Stimulated activated CD8-positive, alpha-beta memory T cell treated with anti-CD3 and anti-CD28 coated beads, Interleukin-2, amount 100 ng/mL, for 1 hour (primary cell): ENCODE measurements at places on chromosomes 16 and 17.

GRCh38 chr16:31460582-31461002, 1.3 kb downstream of the ARMC5 start:
- no peak for DNase-seq

DNA sequence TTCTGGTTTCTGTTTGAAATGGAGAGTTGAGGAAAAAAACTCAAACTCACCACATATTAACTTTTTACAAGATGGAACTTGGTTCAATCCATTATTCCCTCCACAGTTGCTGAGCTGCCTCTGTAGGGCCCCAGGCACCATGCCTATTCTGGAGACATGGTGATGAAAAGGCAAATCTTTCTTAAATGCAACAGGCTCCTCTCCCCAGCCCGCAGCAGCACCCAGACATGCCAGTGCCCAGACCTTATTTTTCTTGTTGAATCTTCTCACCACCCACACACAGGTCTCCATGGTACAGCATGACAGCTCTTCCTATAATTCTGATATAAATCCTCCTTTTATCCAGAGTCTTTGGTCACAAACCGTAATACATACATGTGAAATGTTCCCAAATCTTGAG, 7.6 kb downstream of the CYTH1 start:
- no peak for DNase-seq

DNA sequence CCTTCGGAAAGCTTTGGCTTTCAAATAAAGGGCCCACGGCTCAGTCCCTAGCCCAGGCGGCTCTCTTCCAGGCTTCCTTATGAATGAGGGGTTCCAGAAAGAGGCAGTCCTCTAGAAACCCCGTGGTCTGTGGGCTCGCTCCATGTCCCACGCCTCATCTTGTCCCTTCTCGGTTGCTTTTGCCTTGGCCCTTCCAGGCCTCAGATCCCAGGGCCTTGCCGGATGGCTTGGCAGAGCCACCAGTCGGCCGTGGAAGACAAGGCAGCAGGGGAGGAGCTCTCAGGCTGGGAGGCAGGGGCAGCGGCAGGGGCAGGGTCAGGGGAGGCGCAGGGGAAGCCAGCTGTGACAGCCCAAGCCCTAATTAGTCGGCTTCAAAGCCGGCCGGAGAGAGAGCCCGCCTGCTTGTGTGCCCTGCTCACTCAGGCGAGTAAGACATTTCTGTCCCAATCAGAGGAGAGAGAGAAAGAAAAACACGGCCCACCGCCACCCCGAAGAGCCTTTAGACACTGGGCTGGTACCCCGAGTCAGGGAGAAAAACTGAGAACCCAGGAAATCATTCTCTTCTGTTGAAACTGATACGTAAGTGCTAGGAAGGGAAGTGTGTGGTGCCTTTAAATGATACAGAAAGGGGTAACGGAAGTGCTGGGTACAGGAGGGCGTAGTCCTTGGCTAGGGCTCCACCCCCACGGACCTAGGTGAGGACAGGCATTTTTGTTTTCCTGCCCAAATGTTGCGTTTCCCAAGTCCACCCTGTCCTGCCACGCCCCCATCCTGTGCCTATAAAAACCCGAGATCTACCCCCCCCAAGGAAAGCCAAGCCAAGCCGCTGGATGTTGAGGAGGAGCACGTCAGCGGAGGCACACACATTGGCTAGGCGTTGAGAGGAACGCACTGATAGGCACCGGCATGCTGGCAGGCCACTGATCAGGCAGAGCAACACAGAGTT, 27.8 kb upstream of the MEIOC start:
- no peak for DNase-seq

DNA sequence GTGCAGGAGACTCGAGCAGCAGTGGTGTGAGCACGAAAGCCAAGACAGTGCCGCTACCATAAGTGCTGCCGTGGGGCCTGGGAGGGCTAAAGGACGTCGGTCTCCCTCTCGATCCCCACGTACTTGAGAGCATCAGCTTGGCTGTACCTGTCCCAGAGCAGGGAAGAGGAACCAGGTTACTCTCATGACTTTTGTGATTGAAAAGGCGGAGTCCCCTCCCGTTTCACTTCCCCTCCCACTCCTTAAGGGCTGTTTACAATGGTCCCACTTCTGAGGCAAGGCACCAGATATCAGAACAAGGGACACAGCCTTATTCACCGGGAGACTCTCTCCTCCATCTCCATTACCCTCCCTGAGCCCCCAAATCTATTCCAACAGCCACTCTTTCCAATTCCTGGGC, 20.1 kb downstream of the CNTNAP1 start:
- DNase-seq = no peak

- DNase-seq = no peak
These were observed 2.1 kb downstream of the KRT10 start for GRCh38 chr17:40820228-40820838.

DNA sequence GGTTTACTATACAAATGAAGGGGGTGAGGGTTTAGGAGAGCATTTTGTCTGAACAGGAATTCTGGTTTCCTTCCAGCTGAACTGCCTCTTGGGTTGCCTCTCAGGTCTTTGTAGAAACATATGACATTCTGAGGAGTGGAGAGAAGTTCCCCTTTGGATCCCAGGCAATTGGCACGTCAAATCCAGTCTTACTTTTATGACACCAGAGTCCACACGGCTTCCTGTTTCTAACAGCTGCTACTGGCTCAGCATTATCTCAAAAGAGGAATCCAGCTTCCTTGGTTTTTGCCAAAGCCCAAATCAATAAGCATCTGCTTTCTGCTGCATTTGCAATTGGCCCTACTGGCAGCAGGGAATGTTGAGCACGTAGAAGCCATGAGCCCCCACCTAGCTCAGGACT, 97.6 kb upstream of the FAM20A start:
- DNase-seq = no peak

GRCh38 chr16:6193718-6194117, 1096.1 kb upstream of the EEF2KMT start:
- DNase-seq = no peak

DNA sequence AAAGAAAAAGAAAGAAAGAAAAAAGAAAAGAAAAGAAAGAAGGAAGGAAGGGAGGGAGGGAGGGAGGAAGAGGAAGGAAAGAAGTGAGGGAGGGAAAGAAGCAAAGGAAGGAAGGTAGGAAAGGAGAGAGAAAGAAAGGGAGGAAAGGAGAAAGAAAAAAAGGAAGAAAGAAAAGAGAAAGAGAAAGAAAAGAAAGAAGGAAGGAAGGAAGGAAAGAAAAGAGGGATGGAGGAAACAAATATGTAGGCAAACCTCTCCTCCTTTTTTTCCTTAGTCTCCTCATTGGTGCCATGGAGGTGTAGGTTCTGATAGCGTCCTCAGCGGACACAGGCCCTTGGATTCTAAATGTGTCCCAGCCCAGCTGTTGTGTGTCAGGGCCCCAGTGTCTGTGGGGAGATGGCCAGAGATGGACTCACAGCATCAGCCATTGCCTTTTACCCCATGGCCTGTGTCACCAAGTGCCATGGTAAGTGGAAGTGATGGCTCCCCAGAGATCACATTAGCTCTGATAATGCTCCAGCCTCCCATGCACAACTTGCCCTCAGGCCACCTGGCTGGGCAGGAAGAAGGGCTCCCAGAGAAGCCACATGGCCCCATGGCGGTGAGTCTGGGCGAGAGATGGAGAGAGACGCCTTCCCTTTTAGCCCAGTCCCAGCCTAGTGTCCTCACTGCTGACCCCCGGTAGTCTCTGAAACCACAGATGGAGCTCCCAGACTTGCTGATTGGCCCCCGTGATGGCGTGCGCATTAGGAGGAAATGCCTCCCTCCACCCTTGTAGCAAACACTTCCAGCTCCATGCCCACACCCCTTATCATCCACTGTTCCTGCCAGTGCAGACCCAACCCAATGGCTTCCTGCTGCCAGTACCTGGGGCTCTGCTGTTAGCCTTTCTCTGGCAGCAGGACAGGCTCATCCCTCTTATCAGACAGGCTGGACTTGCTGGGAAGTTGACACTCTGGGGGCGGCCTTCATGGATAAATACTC, 3.7 kb upstream of the SLC6A2 start:
- DNase-seq = no peak

- no peak for DNase-seq
These were observed 712 bp upstream of the SPECC1 start for GRCh38 chr17:20008242-20009051.

DNA sequence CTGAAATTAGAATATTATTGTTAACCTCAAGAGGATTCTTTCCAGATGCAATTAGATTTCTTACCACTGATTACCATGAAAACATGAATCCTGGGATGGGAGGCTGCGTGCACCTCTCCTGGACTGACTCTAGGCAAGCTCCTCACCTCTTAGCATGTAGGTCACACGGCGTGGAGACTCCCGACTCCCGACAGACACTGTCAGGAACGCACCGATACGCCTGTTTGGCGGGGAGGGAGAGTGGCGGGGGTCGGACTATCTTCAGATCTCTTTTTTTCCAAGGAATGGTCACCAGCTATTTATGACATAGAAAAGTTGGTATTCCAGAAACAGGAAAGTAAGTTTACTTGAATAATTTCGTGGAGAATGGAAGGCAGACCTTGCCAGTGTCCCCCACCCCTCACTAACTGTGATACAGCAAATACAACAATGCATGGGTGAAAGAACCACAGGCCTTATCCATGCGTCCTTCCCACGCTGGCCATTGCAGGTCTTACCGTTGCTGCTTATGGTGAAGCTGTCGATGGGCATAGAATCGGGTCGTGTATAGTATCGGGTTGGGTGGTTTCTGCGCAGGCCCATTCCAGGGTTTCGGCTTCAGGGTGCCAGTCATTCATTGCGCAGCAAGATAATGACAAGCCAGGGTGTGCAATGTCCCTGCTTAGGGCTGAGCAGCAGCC, 62.6 kb upstream of the ENDOV start:
- no peak for DNase-seq

- DNase-seq = no peak
These were observed 36.8 kb downstream of the ERCC4 start for GRCh38 chr16:13956635-13957196.

DNA sequence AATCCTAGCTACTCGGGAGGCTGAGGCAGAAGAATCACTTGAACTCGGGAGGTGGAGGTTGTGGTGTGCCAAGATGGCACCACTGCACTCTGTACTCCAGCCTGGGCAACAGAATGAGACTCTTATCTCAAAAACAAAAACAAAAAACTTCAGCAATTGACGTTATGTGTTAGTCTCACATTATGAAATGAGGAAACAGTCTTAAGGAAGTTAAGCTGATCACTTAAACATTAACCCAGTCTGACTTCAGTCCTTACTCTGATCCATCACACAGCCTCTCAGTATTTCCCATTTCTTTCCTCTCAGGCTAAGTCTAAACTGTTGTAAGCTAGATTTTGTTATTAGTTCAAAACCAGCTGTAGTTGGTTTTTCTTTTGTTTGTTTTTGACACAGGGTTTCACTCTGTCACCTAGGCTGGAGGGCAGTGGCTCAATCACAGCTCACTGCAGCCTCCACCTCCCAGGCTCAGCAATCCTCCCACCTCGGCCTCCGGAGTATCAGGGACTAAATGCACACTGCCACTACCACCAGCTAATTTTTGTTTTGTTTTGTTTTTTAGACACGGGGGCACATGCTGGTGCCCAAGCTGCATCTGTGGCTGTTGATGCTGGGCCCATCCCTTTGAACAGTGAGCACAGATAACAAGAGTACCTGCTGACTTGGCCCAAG, 6.3 kb downstream of the JPT1 start:
- no peak for DNase-seq

DNA sequence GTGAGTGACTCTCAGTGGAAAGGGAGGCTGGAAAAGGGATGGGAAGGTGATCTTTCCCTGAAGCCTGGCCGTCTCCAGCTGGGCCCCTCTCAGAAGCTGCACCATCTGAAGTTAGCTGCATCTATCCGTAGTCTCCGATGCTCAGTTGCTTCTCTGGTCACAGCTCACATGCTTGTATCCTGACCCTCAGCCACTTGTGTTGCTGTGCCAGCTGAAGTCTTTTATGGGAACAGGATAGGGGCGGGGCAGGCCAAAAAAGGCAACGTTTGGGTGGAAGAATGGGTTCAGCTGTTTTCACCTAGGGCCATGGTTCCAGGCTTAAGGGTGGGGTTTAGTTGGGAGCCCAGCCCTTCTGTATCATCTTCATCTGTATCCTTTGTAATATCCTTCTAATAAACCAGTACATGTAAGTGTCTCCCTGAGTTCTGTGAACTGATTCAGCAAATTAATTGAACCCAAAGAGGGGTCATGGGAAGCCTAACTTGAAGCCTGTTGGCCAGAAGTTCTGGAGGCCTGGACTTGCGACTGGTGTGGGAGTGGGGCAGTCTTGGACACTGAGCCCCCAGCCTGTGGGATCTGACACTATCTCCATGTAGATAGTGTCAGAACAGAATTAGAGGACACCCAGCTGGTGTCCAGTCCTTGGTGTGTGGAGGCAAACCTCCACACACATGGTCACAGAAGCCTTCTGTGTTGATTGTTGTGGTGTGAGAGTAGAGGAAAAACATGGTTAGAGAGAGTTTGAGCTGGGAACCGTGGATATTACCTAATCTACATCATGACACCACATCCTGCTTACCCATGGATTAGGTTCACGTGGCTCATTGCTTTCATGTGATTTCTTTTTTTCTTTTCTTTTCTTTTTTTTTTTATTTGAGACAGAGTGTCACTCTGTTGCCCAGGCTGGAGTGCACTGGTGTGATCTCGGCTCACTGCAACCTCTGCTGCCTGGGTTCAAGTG, 49.3 kb upstream of the FBXO47 start:
- DNase-seq = no peak

GRCh38 chr16:8905168-8905762, 23.1 kb downstream of the LITAFD start:
- no peak for DNase-seq

GRCh38 chr16:20906341-20907255, 6.0 kb downstream of the LYRM1 start:
- DNase-seq = no peak

- no peak for DNase-seq
These were observed 687.3 kb downstream of the CDH11 start for GRCh38 chr16:64434526-64435069.

DNA sequence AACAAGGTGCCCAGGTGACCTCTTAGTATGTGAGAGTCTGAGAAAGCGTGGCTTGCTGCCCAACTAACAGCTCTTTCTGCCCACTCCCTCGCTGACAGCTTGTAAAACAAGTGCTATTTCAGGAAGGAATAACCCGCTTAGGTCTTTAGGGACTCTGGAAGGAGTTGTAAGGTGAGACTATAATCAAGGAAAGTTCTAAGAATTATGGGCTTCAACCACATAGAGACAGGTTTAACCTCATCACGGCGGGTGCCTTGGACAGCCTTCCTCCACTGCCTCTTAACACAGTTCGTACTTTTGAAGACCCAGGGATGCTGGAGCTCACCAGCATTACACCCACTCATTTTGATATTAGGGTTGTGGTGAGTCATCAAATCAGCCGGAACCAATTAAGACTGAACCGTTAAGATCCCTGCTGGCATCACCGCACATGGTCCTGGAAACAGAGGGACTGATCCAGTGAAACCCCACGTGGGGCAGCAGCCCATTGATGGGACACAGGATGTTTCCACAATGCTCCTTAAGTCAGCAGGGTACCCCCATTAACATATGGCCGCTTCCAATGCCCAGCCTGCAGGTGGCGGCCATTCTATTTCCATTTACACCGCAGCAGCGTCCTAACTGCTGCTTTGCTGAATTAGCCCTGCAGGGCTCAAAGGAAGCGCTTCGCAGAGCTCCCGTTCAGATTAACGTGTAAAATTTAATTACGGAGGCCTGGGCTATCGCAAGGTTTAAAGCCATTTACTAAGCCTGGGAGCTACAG, 176.6 kb upstream of the SDK2 start:
- no peak for DNase-seq
